ENCODE measurements at places on chromosomes 5 and 9. TPM values are rescaled to one million over a fixed set of nuclear protein-coding genes. Genes with fewer than 3 reads are reported as not detected.

Gene NDST1
- 87.2 TPM for total RNA-seq

- DNase-seq = peak; percentile 58
Measured at GRCh38 chr9:3828495-3828894, 302.7 kb upstream of the RFX3 start.

DNA sequence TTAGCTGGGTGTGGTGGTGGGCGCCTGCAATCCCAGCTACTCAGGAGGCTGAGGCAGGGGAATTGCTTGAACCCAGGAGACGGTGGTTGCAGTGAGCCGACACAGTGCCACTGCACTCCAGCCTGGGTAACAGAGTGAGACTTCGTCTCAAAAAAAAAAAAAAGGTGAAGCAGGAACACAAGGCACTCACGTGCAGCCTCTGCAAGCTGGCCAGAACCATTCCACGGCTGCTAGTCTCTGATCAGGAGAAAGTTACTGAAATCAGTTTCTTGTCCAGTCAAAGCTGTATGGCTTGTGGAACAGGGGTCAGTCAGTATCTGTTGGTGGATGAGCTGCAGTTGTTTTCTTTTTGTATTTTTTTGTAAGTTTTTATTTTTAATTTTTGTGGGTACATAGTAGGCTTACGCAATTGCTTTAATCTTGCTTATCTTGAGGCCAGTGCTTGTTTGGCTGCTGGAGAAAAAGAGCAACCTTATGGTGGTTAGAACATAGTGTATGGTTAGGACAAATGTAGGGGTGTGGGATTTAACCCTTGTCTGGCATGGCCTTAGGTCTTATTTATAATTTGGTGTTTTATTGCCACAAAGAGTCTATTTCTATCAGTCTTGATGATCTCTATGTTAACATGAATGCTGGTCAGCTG is 32.7 kb upstream of the GTF2H2C start:
- DNase-seq = peak; percentile 85

DNA sequence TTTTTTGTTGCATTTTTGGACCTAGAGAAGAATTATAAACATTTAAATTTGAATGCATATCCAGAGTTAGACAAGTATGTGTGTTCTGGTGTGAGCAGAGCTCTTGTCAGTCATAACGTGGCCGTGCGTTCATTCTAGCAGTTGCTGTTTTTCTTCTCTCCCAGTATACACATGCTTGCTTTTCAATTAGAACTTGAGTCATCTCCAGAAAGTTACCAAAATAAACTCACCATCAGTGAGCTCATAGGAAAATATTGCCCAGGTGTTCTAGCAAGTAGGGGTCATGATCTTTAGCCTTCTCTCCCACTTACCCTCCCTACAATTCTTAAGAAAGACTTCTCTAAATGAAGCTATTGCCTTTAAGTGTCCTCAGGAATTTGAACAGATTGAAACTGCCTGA is 247.5 kb upstream of the TUT7 start:
- peak; percentile 62 for DNase-seq

GRCh38 chr9:36832164-36832795 is 201.8 kb downstream of the PAX5 start:
- no peak for DNase-seq
